ENCODE measurements at places on chromosomes 6 and 20. TPM values are rescaled to one million over a fixed set of nuclear protein-coding genes. Genes with fewer than 3 reads are reported as not detected.

DNA sequence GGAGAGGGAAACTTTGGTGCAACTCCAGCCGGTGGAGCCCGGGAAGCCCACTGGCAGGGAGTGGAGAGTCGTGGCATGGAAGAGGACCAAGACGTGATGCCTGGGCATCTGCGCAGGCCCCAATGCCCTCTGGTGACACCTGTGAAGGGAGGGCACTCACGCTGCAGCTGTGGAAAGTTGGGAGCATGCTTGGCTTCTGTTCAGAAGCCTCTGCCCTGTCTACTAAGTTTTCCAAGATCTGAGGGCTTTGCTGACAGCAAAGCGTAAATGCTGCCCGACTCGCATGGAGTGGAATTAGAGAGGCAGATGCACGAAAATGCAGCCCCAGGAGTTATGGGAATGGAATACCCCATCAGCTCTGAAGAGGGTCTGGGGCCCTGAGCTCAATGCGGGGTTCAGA lies 75.7 kb downstream of the SYNDIG1 start:
- no peak for DNase-seq

PNLDC1 gene
- 0.30 TPM for total RNA-seq

- DNase-seq: no peak
Observed at GRCh38 chr20:38272398-38272797, 11.9 kb upstream of the KIAA1755 start.

DNA sequence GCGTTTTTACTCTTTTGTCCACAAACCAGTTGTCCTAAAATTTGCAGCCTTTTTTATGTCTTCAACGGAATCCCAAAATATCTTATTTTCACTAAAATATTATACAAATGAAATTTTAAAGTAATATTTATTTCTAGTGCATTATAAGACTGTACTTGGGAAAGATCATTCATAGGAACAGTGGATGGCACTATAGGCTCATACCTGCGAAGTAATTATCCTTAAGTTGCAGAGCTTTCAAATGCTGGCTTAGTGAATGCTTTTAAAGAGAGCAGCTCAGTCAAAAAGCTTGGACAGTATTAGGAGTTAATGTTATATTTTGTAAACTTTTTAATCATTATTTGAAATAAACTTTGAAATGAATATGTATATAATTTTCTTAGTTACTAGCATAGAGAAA lies 254.9 kb downstream of the CDKAL1 start:
- DNase-seq: no peak

HLA-F gene
- 14.7 TPM for total RNA-seq

- no peak for DNase-seq
Observed at GRCh38 chr20:460707-461106, 1.6 kb downstream of the TBC1D20 start.

DNA sequence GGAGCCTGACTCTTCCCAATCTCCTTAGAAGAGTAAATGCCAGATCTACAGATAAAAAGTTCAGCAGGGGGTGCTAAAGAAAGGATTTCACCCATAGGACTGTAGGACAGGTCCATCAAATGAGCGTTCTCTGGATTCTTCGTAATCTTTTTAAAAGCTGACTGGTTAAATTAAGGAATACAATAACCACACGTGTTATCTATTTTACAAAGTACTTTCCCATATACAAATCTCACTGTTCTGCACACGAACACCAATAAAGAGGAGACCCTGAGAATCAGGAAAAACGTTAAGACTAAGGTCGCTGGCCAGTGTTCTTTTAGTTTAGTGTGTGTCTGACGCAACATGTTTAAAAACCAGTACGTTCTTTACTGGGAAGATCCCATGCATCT lies 542 bp downstream of the TUBE1 start:
- peak; percentile 56 for DNase-seq

EYS gene
- 0.69 TPM for total RNA-seq

DNA sequence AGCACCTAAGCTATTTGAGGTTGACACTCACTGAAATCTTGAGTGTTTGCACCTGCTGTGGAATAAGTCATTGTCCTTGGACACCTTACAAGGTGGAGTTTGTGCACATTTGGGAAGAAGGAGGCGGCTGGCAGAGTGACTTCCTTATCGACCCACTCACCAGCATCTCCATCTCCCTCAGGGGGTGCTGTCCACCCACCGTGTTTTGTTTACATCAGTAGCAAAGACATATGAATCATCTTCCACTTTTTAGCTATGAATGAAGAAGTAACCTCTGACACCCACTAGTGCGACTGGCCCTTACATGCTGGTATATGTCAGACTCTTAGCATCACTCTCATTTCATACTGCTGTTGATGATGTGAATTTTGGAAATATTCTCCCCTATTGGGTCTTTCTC lies 119.5 kb upstream of the SGK1 start:
- no peak for DNase-seq

- DNase-seq: no peak
Observed at GRCh38 chr6:36698871-36699271, 1.2 kb downstream of the RAB44 start.

FNDC11 gene
- 0.59 TPM for total RNA-seq
